ENCODE measurements at places on chromosomes 1 and 21. TPM values are rescaled to one million over a fixed set of nuclear protein-coding genes. Genes with fewer than 3 reads are reported as not detected.

The RXFP4 gene
- total RNA-seq: not detected

The PRAMEF2 gene
- total RNA-seq: not detected

DNA sequence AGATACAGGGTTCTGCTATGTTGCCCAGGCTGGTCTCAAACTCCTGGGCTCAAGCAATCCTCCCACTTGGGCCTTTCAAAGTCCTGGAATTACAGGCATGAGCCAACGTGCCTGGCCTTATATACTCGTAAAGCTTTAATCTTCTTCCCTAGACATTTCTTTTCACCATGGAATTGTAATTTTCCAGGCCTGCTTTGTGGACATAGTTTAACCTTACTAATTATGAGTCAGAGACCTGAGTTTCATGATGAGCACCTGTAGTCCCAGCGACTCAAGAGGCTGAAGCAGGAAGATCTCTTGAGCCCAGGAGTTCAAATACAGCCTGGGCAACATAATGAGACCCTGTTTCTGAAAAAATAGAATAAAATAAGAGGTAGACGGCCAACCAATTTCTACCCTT, 12.3 kb downstream of the PATJ start:
- no peak for DNase-seq
- H3K36me3 ChIP-seq: no peaks in the 10 kb centered on the region
- H3K4me1 ChIP-seq: no peaks in the 10 kb centered on the region
- H3K4me3 ChIP-seq: no peak overlapping the region
- no peaks in the 10 kb centered on the region for H3K27me3 ChIP-seq
- no peak overlapping the region for H3K27ac ChIP-seq

DNA sequence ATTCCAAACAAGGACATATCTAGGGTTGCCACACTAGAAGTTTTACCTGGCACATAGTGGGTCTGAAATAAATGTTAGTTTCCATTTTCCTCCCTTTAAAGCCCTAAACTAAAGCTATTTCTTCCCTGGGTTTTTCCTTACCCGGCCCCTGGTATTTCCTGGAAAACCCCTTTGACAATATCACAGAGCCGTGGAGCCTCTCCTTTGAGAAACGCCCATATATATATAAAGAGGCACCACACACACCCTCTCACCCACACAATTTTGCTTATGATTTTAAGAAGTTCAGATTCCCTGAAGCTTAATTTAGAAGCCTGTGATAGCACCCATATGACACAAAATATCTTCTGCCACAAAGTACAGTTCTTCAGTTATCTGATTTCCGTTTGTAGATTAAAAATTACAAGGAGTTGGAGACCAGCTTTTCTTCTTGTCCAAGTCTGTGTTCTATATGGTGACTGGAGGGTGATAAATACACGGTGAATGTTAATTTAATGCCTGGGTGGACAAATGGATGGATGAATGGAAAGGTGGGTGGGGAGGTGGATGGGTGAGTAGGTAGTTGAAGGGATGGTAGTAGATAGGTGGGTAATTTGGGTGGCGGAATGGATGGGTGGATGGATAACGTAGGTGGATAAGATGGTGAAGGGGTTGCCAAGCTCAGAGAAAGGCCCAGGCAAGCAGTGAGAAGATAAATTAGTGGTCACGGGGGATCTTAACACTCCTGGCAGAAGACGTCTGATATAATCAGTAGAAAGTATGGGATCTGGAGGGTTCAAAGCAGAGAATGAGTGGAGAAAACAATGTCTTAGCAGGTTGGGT, 154.4 kb upstream of the FGGY start:
- DNase-seq: no peak
- peak overlapping the region; percentile 29 for H3K27ac ChIP-seq
- H3K4me3 ChIP-seq: no peak overlapping the region
- no peaks in the 10 kb centered on the region for H3K27me3 ChIP-seq
- H3K4me1 ChIP-seq: peaks cover 13% of the 10 kb centered on the region

Data from kidney (tissue), 22 donors.